ENCODE measurements at places on chromosomes 16 and 17.

- DNase-seq, result no peak
These were observed 716.3 kb downstream of the MAF start for GRCh38 chr16:78884204-78884603.

DNA sequence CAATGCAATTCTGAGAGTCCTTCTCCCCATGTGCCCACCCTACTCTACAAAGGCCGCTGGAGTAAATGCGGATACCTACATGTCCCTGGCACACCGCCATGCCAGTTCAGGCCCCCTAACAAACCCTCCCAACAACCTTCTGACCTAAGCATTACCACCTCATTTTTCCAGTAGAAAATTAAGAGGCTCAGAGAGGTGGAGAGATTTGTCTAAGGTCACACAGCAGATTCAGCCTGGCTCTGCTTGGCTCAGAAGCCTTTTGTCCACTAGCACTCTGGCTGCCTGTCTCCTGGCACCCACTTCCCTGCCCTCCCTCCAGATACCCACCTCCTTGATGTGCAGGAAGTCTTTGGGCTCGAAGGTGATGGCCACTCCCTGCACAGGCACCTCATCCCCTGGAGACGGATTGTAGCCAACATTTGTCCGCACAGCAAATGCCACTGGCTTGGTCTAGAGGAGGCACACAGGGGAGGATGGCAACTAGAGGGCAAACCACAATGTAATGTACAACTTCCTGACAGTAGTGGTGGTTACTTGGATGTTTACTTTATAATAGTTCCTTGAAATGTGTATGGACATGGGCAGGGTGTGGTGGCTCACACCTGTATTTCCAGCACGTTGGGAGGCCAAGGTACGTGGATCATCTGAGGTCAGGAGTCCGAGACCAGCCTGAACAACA, 10.2 kb downstream of the CACNB1 start:
- DNase-seq, result no peak

GRCh38 chr16:59021751-59022150, 287.6 kb upstream of the GOT2 start:
- no peak for DNase-seq

DNA sequence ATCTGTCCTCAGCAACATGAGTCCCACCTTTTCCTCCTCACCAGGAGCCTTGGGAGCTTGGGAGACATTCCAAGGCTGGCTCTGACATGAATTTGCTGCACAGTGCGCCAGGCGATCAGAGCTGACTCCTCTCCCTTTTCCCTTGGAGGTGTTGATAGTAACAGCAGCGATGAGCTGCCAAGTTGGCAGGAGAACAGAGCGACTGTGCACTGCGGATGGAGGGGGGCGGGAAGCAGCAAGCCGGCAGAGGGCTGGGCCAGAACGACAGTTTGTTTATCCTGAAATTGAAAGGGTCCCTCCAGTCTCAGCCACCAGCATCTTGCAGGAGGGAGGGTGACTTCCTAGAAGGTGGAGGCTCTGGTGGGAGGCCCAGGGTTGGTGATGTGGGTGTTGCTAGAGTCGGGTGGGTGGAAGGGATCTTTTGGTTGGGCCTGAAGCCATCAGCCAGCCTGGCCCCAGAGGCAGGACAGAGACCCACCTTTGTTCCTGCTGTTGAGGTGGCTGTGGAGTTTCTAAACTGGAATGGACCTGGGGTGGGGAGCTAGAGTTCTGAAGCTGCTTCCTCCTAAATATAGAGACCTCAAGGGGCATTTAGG, 22.5 kb upstream of the DYNLL2 start:
- no peak for DNase-seq

GRCh38 chr17:67582673-67583081, 135.1 kb upstream of the NOL11 start:
- DNase-seq, result no peak

- DNase-seq, result peak; percentile 69
These were observed at the start of gene SP6 for GRCh38 chr17:47850692-47851573. SP6 (minus strand) TSS chr17:47851163; CDS start chr17:47848429, 2,734 bp downstream.

- DNase-seq, result no peak
These were observed 99.4 kb downstream of the IRF8 start for GRCh38 chr16:85998171-85998867.

All from stimulated activated CD4-positive, alpha-beta T cell treated with anti-CD3 and anti-CD28 coated beads, Interleukin-2, amount 100 ng/mL, for 24 hours (primary cell).